ENCODE measurements at places on chromosomes 11 and 22.

GRCh38 chr11:94786264-94787126, 18.3 kb downstream of the AMOTL1 start:
- no peak for DNase-seq

- DNase-seq = no peak
Measured at GRCh38 chr11:9601876-9602199, 28.4 kb downstream of the WEE1 start.

DNA sequence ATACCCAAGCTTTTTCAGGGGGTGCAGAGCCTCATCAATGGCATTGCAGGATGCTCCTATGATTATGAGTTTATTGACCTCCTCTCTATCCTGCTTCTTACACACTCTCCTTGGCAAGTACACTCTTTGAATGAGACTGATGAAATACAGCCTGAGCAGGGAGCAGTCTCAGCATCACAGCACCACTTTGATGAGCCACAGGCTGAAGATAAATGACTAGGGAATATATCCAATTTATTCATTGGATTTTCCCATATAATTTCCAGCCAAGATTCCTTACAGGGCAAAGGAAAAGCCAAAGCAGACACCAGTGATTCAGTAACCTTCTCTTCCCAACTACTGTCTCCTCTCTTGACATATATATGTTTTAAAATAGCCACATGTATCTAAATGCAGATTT, 79.2 kb downstream of the CASP12 start:
- DNase-seq = no peak

- no peak for DNase-seq
Measured at GRCh38 chr11:17894929-17895658, 117.8 kb downstream of the SERGEF start.

- DNase-seq = no peak
Measured at GRCh38 chr11:1138097-1138496, 19.7 kb upstream of the MUC5AC start.

GRCh38 chr11:46535688-46536087, 58.1 kb downstream of the AMBRA1 start:
- no peak for DNase-seq

Data from CD4-positive, alpha-beta T cell treated with Interferon alpha-2 for 1 hour (primary cell).